NCI-H510A (cell line): ENCODE measurements at places on chromosomes 5 and 9.

DNA sequence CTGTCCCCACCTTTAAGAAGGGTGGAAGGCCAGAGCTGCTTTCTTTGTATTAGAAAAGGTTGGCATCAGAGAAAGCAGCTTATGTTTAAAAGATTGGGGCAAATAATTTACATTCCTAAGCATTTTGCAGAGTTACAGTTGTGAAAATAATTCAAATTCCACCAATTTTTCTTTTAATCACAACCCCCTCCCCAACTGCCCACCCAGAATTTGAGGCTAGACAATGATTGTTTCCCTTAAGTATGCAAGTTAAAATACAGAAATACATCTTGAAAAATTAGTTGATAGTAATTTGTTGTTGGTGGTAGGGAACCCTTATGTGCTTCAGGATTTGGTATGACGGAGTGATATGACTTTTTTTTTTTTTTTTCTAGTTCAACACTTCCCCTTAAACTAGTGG, 133.0 kb downstream of the ZSWIM6 start:
- DNase-seq: no peak

- no peak for DNase-seq
Measured at GRCh38 chr5:15680455-15680854, 180.5 kb downstream of the FBXL7 start.

DNA sequence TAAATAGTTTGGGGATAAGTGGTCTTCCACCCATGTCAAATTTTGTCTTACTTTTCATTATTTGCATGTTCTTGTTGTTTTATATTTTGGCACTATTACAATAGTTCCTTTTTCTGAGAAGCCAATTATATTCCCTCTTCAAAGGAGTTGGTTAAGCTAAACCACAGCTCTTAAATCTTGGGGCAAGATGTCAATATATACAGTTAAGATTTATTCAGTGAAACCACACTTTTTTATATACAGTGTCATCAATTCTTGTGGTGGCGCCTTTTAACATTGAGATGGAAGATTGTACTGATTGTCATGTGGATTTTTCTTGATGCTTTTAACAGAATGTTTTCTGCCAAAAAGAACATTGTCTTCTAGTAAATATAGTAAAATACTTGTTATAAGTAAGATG, 104.1 kb downstream of the MTREX start:
- no peak for DNase-seq

DNA sequence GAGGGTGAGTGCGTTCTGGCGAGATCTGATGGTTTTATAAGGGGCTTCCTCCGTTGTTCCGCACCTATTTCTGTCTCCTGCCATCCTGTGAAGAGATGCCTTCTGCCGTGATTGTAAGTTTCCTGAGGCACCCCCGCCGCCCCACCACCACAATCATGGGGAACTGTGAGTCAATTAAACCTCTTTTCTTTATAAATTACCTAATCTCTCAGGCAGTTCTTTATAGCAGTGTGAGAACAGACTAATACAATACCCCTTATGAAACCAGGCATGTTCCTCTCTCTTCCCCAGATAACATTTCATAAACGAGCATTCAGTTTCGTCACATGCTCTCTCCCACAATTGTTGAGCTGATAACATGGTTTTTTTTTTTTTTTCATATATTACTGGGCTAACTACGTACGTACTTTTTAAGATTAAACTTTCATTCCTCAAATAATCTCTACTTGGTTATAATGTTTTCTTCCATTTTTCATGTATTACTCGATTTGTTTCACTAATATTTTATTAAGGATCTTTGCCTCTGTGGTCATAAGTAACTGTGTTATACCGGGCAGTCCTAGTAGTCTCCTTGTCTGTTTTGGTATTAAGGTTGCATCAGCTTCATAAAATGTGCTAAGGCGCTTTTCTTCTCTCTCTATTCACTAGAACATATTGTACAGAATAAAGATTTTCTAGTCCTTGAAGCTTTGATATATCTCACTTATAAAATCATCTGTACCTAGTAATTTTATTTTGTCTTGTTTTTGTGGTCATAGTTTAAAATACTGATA, 64.9 kb upstream of the MVB12B start:
- no peak for DNase-seq

- DNase-seq: no peak
Measured at GRCh38 chr9:130660326-130660682, 4.1 kb upstream of the PRDM12 start.

DNA sequence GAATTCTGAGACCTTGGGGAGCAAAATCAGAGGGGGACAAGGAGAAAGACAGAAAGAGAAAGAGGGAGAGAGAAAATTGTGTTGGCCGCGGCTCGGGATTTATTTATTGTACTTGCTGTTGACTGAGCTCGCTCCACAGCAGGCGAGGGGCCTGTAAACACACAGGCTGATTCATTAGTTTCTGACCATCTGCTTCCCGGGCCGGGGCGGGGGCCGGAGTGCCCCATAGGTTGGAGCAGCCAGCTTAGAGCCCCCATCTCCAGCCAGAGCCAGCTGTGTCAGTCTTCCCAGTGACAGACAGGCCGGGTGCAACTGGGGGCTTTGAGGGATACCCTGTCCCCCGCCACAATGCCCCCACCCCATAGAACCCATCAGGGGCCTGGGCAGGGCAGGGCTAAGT, 30.9 kb downstream of the NTNG2 start:
- DNase-seq: no peak

DNA sequence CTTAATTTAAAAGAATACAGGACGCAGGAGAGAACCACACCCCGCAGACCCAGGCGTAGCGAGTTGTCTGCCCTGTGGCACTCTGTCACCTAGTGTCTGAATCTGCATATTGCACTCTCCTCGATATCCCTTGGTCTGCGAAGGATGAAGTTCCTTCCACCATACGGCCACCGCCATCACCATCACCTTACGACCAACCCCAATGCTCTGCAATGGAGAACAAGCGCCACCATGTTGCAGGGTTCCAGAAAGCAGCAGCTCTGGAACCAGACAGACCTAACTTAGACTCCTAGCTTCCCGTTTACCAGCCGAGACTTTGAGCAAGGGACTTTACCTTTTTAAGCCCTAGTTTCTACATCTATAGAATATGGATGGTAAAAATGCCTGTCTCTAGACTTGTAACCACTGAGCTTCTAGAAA, 77.4 kb upstream of the DMRT1 start:
- DNase-seq: peak; percentile 50

DNA sequence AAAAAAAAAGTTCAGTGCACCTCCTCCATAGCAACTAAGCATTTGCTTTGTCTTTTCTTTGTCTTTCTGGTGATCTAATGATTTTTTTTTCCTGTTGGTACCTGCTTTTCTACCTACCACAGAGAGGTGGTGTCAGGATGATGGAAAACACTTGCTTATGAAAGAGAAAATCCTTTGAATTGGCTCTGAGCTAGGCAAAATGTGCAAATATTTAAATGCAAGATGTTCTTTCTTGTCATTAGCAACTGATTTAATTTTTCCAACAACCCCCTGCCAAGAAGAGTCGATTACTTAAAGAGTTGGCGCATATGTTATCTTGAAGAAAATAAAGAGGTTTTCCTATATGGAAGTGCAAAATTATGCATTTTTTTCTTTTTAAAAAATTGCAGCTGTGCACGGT, 37.7 kb downstream of the TNC start:
- no peak for DNase-seq

GRCh38 chr5:108303611-108304010, 78.3 kb downstream of the FBXL17 start:
- DNase-seq: no peak

DNA sequence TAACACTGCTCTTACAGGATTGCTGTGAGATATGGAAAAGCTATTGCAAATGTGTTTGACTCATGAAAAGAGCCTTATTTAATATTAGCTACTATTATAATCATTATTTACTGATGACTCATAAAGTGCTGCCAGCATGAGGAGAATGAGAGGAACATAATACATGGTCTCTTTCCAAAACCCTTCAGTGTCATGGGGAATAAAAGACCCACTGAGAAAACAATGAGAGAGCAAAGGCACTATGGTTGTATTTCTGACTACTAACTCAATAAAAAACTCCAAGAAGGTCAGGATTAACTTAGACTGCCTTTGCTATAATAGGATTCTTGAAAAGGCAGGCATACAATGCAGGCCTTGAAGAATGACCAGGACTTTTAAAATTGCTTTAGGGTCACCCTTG, 633.5 kb downstream of the DTWD2 start:
- DNase-seq: no peak

DNA sequence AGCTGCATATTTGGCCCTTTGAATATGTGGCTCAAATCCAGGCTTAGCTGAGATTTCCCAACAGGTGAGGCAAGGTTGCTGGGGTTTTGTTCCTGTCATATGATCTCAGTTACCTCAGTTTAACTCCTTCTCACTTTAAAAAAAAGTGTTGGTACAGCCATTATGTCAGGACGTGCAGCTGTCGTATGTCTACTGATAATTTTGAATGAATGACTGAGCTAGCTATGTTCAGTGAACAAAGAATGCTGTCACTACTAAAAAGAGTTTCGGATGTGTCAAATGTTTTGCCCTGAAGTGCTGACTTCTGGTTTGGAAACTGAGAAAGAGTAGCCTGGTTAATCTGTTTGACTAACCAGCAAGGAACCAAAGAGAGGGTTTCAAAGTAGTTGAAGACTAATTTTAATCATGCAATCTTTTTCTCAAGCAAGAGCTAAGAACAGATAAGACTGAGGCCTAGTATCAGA, 106.3 kb upstream of the NR3C1 start:
- DNase-seq: no peak

DNA sequence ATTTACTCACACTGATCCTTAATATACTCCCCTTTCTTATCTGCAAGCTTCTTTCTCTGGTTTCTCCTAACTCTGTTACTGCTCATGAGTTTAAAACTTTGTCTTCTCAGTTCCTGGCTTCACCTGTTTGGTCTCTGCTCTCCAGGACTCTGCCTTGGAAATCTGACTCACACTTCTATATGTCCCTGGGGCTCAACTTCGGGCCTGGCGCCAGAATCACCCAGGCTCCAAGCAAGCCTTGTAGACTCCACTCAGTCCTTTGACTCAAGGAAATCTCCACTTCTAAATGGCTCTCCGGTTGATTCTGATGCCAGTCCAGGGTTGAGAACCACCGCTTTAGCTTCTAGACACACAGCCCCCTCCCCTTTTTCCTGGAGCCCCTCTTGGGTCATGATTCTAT, 57.8 kb downstream of the TMC1 start:
- DNase-seq: no peak

GRCh38 chr9:14320271-14321181, 6.6 kb upstream of the NFIB start:
- DNase-seq: no peak

DNA sequence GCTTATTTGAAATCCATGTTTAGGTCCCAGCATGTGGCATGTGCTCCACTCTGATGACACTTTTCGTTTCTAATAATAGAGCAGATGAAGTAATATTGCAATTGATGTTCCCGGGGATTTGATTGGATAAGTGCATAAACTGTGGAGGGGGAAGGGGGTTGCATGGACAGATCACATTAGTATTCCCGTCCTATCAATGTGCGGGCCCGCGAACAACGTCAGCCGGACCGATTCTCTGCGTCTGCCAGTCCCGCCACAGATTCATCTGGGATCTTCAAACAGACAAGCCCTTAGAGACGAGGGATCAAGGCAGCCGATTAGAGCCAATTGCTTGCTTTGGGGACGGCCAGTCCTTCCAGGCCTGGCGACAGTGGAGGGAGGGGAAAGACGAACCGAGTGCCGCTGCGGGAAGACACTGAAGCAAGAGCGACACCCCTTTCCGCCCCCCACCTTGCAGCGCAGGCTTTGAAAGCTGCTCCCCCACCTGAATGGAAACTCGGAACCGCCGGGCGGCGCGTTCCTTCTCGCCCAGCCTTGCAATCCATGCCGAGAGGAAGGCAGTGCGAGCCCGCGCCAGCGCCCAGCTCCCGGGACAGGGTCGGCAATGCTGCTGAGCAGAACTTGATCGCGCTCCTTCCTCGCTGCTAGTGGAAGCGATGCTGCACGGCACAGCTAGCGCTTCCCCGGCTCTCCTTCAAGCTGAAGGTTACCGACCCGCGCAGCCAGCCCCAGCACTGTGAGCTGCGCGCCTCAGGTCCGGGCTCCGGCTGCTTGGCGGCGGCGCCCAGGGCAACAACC, at the start of gene RGS7BP:
TSS of gene RGS7BP (plus strand) at position 247 of the 798 bp plus-strand sequence. CDS start 610 bp downstream, outside the sequence.
- DNase-seq: peak; percentile 16

DNA sequence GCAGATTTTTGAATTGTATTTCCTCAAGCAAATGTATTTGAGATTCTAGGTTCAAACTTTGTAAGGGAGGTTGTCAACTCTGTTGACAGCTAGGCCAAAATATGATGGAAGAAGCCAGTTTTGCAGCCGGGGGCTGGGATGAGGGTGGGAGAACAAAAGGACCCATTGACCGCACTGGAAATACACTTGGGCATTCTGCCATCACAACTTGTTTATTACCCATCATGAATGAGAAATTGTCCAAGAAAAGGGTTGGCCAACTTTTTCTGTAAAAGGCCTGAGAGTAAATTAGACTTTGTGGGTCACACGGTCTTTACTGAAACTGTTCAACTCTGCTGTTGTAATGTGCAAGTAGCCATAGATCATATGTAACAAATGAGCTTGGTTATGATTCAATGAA, 221.3 kb upstream of the KLF9 start:
- no peak for DNase-seq

DNA sequence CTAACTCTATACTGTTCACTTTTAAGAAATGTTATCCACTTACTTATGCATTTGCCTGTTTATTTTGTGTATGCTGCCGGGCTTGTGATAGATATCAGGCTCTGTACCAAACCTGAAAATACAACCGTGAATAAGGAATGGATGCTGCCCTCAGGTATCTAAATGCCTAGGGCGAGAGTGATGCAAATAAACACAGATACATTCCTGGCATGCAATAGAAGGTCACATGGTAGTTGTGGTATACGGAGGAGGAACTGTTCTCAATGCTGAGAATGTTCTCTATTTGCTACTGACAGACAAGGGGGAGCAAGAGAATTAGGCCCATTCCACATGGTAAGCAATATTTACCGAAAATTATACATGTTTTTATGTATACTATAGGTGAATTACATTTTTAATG, 227.8 kb downstream of the ICE1 start:
- DNase-seq: no peak

GRCh38 chr9:136565086-136565714, 19.4 kb upstream of the NOTCH1 start:
- no peak for DNase-seq

- DNase-seq: no peak
Measured at GRCh38 chr9:78462611-78463010, 165.7 kb downstream of the PSAT1 start.

- DNase-seq: no peak
Measured at GRCh38 chr5:1808439-1808838, 7.2 kb downstream of the NDUFS6 start.

DNA sequence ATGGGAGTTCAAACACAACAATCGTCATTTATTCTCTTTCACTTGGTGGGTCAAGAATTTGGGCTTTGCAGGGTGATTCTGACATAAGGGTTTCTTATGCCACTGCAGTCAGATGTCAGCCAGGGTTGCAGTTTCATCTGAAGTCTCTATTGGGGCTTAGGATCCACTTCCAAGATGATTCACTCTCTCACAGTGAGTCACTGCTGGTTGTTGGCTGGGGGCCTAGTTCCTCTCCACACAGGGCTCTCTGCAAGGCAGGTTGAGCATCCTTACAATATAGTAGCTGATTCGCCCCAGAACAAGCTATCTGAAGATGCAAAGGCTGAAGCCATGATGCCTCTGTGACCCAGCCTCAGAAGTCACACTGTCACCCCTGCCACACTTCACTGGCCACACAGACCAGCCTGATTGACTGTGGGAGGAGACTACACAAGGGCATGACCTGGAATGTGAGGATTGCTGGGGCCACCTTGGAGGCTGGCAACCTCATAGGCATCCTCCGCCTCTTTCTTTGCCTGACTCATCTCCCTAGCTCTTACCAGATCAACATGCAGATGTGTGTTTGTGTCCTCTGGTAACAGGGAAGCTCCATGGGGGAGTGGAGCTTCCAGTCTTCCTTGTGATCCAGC, 4.5 kb upstream of the CARD19 start:
- DNase-seq: no peak

GRCh38 chr5:171450423-171451331, 31.2 kb downstream of the FGF18 start:
- no peak for DNase-seq
